ENCODE measurements at places on chromosomes 12 and 14.

GRCh38 chr12:105228494-105228893, 7.5 kb downstream of the APPL2 start:
- peak; percentile 58 for DNase-seq

GRCh38 chr14:55125403-55125802, 3.6 kb upstream of the LGALS3 start:
- DNase-seq, result no peak

DNA sequence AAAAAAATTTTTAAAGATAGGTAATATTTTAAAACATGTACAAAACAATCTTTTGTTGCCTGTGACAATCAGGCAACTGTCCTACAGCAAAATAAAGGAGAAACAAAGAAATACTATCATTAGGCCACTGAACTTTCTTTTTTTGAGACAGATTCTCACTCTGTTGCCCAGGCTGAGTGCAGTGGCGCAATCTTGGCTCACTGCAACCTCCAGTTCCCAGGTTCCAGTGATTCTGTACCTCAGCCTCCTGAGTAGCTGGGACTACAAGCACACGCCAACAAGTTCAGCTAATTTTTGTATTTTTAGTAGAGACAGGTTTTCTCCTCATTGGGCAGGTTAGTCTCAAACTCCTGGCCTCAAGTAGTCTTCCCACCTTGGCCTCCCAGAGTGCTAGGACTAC, 16.6 kb downstream of the RPAP3 start:
- no peak for DNase-seq

DNA sequence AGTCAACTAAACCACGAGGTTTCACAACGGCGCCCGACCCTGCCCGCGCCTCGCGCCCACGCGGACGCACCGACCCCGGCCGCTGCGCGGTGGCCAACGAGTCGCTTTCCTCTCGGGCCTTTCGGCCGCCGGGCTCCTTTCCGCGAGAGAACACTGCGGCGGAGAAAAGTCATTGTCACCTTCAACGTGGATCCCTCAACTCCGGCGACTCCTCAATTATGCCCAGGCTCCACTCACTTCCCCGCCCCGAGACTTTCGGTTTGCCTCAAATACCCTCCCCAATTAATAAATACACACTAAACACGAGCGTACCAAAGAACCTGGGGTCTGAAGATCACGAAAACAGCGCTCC, 450 bp downstream of the SINHCAF start:
- no peak for DNase-seq

- DNase-seq, result no peak
Measured at GRCh38 chr12:51601241-51601640, 10.2 kb downstream of the SCN8A start.

DNA sequence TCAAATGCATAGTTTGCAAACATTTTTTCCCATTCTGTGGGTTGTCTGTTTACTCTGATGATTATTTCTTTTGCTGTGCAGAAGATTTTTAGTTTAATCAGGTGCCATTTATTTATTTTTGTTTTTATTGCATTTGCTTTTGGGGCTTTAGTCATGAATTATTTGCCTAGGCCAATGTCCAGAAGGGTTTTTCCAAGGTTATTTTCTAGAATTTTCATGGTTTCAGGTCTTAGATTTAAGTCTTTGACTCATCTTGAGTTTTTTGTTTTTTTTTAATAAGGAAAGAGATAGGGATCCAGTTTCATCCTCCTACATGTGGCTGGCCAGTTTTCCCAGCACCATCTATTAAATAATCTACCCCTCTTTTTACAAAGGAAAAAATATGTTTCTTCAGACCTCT, 57.2 kb upstream of the TMEM260 start:
- no peak for DNase-seq

- no peak for DNase-seq
Measured at GRCh38 chr12:47473091-47473490, 232.7 kb downstream of the RPAP3 start.

- DNase-seq, result no peak
Measured at GRCh38 chr12:3493043-3493858, 2.2 kb downstream of the PRMT8 start.

GRCh38 chr12:104938371-104938770, 19.7 kb downstream of the SLC41A2 start:
- no peak for DNase-seq

GRCh38 chr12:120261951-120262851, 3.3 kb downstream of the PXN start:
- no peak for DNase-seq

GRCh38 chr12:78891646-78892353, 27.2 kb downstream of the SYT1 start:
- DNase-seq, result no peak

- DNase-seq, result no peak
Measured at GRCh38 chr12:40238266-40238902, 13.6 kb downstream of the LRRK2 start.

GRCh38 chr14:102189874-102190273, 50.2 kb downstream of the WDR20 start:
- DNase-seq, result no peak

DNA sequence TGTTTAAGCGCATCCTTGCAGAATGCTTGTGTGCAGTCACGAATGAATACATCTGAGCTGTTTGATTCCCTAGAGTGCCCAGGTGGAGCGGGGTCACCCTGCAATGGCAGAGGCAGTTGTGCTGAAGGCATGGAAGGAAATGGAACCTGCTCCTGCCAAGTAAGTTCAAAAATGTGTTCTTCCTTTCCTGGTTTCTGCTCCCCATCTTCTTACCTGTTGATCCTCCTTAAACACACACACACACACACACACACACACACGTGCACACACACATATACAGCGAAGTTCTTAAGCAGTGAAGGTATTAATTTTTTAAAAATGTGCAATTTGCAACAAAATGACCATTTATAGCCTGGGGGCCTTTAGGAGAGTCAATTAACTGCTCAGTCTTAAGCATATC, 33.3 kb downstream of the STAB2 start:
- DNase-seq, result no peak

DNA sequence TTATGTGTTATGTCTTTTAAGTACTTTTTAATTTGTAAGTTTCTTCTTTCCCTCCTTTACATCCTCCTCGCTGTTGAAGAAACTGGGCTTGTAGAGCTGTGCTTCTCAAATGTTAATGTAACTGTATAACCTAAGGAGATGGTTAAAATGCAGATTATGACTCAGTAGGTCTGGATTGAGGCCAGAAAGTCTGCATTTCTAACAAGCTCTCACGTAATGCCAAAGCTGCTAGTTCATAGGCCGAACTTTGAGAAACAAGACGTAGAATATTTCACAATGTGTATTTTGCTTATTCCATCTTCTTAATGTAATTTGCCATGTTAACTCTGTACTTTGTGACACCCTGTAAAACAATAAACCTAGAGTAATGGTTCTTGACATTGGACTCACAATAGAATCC, 193.3 kb upstream of the SYT1 start:
- DNase-seq, result peak; percentile 90

- DNase-seq, result no peak
Measured at GRCh38 chr12:41510470-41510869, 322.4 kb downstream of the PDZRN4 start.

DNA sequence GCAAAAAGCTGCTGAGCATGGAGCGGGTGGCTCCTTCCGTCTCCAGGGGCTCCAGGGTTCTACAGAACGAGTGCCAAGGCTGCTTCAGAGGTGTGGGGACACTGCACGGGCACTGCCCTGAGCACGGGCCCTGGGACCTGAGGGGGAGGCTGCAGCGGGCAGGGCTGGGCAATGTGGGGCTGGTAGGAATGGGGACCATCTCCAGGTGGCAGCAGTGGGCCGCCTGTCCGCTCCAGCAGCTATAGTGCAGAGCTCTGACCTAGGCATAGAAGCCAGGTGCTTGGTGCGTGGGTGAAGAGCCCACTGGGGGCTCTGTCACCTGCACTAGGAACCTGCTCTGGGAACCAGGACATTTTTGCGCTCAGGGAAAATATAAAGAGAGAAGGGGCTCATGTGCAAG, 22.3 kb downstream of the HDAC7 start:
- DNase-seq, result peak; percentile 41

DNA sequence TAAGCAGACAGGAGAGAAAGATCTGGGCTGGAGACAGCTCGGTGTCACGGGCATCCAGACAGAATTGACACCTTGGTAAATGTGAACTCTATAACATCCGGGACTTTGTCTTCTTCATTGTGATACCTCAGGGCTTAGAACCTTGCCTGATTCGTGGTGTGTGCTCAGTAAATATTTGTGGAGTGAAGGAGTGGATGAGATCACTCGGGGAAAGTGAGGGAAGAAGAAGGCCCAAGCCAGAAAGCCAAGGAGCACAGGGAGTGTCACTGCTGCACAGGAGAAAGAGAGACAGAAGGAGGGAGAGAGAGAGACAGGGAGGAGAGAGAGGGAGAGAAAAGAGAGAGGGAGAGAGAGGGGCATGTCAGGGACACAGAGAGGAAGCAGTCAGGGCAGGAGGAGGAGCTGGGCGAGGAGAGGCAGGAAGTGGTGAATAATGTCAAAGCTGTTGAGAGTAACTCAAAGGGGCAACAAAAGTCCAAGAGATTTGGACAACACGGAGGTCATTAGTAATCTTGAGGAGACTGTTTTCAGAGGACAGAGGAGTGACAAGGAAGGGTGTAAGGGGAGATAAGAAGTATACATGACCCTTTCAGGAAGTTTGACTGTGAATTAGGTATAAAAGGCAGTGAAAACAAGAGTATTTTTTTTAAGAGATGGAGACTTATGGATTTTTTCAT, 141.6 kb upstream of the MAX start:
- DNase-seq, result peak; percentile 69

- DNase-seq, result no peak
Measured at GRCh38 chr12:12273291-12273957, 6.6 kb upstream of the LRP6 start.

- DNase-seq, result peak; percentile 84
Measured at GRCh38 chr14:24436355-24437019, 6.1 kb downstream of the SDR39U1 start.

- peak; percentile 35 for DNase-seq
Measured at GRCh38 chr12:25151476-25151875, 43.5 kb downstream of the DNAI7 start.

GRCh38 chr12:121807642-121808347, 4.0 kb downstream of the SETD1B start:
- no peak for DNase-seq

DNA sequence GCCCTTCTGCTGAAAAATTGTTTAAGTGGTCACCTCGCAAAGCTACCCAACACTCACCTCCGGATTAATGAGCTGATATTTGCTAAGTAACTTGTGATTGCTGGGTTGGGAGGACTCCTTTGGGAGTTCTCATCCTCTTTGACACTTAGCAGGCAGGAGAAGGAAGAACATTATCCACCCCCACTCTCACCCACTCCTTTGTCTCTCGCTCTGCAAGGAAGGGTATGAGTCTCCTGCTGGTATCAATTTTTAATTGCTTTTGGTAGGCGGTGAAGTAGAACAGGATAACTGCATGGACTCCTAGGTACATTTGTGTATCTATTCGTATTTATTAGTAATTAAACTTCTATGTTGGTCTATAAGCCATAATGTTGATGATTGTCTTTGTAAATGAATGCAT, 6.9 kb upstream of the ABHD12B start:
- DNase-seq, result no peak

DNA sequence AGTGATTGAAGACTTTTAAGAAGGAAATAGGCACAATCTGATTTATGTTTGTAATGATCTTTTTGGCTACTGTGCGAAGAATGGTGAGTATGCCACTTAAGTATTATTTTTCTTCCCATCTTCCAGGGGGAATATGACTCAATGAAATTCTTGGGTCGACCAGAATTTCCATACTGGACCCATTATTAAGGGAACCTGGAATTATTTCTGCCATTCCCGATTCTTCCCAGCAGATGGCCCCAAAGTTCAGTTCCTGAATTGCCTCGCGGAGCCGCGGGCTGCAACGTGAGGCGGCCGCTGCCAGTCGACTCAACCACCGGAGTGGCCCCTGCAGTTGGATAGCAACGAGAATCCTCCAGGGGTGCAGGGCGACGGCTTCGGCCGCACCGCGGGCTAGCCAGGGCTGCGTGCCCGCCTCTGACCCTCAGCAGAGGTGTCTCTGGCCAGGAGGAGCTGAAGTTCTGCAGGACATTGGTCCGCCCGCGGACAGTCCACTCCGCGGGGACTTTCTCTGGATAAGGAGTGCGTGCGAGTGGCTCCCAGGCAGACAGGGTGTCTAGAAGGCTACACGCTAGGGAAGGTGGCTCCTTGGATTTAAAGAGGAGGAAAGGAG, 628 bp upstream of the TSHR start:
- DNase-seq, result peak; percentile 88

DNA sequence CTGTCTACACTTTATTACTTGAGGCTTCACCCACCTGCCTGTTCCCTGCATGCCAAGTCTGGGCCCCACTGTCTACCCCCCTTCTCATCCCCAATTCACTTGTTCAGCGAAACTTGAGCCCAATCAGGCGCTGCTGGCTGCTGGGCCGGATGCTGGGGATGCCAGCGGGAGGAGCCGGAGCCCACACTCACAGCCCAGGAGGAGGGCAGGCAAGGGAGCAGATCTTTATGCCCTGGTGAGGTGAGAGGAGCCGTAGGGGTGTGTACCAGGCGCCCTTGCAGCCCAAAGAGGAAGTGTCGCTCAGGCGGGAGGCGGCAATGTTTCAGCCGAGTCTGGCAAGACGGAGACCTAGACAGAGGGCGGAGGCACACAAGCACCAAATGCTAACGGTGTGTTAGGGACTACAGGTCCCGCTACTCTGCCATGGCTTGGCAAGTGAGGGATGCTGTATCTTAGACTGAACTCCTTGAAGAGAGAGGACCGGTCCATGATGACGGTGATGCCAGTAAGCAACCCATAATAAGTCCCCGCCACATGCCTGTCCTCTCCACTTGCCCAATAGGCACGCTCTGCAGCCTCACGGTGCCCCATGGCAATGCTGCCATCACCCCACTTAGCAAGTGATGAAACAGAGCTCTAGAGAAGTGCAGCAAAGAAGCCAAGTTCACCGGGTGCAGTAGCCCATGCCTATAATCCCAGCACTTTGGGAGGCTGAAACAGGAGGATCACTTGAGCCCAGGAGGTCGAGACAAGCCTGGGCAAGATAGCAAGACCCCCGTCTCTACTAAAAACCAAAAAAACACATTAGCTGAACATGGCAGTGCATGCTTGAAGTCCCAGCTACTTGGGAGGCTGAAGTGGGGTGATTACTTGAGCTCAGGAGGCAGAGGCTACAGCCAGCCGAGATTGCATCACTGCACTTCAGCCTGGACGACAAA, 41.6 kb downstream of the LRRC74A start:
- DNase-seq, result no peak

DNA sequence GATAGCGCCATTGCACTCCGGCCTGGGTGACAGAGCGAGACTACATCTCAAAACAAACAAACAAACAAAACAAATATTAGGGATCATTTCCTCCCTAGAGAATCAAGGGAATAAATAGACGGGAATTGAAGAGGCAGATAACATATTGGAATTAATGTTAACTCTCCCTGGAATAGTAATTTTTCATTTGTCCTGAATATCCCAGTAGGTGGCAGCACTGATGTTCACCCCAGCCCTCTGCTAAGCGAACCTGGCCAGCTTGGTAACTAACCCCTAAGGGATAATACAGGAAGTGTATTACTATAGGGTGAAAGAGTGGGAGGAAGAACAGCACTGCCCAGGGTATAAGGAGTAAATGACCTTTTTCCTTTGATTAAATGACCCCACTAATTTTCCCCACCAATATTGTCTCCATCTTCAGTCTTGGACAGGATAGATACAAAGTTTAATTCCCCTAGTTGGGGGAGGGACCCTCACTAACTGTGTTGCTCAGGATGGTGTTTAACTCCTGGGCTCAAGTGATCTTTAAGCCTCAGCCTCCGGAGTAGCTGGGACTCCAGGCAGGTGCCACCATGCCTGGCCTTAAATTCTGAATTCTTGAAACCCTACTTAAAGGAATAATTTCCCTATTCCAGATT, 40.5 kb downstream of the SLC2A14 start:
- DNase-seq, result peak; percentile 68

All from cardiac muscle cell (in vitro differentiated cells and primary cell).